ENCODE measurements at places on chromosomes 16 and 17.

DNA sequence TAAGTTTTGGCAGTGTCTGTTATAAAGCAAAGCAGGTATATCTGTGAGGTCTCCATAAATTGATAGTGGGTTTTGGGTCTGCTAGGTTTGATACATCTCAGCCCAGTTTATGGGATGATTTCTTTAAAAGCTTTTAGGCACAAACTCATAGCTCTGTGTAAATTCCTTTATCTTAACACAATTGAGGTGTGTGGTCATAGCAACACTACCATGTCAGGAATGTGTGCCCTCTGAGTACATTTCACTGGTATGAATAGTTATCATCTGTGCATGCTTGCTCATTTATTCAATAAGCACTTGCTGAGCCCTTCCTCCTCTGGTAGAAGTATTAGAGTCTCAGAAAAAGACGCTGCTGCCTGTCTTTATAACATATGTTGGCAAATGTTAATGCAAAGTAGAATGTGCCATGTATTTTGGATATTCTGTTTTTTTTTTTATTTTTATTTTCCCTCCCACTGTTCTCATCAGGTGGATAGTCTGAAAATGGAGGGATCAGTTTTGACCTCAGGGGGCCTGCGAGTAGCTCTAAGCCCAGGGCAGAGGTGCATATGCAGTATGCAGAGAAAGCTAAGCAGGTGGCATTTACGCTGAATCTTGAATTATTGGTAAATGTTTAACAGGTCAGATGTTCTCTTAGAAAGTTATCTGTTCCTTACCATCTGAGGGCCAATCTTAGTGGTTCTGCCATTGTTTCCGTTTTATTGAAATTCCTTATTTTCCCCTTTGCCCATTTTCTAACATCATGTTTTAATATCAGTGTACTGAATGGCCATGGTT, 90.7 kb downstream of the WNT3 start:
- no peak for DNase-seq

DNA sequence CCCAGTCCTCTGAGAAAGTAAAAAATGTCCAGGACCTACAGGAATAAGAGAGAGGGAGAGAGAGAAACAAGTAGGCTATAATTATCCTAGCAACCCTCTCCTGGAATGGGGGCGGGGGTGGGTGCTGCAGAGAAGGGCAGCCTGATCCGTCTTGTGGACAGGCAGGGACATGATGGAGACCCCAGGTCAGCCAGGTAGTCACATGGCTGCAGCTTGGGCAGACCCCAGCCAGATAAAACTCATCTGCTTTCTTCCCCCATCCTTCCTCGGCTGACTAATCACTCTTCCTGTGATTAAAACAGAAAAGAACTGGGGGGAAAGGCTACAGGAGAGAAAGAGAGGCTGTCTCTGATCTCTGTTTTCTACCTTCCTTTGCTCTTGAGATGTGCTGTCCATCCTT, 32.6 kb downstream of the COPZ2 start:
- no peak for DNase-seq

DNA sequence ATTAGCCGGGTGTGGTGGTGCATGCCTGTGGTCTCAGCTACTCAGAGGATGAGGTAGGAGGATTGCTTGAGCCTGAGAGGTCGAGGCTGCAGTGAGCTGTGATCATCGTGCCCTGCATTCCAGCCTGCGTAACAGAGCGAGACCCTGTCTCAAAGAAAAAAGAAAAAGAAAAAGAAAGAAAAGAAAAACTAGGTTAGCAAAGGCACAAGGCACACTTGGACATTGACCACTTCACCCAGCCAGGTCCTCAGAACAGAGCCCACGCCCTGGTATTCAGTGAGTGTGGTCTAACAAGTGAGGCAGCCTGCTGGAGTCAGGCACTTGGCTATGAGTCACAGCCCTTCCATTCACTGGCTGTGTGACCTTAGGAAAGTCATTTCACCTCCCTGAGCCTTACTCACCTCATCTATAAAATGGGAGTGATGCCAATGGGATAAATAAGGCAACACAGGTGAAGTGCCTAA, 10.4 kb downstream of the MILR1 start:
- no peak for DNase-seq

DNA sequence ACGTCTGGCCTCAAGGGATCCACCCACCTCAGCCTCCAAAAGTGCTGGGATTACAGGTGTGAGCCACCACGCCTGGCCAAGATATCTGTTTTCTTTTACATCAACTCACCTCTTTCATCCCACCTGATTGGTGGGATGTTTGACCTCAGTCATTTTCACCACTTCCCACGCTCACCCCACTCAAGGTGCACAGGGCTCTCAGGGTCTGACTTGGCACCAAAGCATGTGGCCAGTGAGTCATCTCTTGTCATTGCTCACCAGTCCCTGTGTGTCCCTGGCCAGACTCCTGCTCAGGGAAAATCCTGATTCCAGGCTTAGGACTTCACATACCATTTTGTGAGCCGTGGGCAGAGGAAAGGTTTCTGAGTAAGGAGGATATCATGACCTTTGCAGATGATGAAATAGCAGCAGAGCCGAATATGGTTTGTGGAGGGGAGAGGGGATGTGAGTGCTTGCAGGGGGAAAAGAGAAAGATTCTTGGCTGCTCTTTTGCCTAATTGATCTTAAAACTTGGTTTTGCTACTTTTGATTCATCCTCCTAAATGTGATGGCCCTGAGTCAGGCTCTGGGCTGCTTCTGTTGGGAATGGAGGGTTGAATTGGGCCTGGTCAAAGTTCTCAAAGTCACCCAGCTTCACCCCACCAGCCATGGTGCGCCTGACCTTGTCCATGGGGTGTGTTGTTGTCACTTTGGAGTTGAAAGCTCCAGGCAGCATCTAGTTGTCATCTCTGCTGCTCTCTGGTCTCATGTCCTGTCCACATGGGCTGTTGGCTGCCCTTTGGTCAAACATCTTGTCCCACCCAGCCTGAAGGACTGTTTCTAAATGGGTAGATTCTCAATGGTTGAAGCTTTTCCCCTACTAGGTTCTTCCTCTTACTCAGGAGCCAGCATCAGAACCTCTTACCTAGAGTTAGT, 6.0 kb upstream of the KCNH6 start:
- no peak for DNase-seq

DNA sequence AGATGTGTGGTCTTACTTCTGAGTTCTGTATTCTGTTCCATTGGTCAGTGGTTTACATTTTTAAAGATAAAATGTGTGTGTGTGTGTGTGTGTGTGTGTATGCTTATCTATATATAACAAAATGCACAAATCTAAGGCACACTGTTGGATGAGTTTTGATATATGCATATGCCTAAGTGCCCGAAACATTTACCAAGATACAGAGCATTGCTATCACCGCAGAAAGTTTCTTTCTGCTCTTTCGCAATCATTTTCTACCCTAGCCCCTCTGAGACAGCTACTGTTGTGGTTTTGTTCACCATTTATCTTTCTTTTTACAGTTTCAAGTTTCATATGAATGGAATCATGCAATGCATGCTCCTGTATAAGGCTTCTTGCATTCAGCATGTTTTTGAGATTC, 97.0 kb downstream of the MRTFB start:
- DNase-seq = no peak

- DNase-seq = no peak
Measured at GRCh38 chr17:79031996-79032875, 8.3 kb downstream of the C1QTNF1 start.

Measured in right hindlimb (tissue), 1 donor.